ENCODE measurements at places on chromosomes 16 and 17. TPM values are rescaled to one million over a fixed set of nuclear protein-coding genes. Genes with fewer than 3 reads are reported as not detected.

GRCh38 chr17:14323522-14323981 is 22.7 kb downstream of the HS3ST3B1 start:
- H3K4me1 ChIP-seq, result no peaks in the 10 kb centered on the region
- no peak overlapping the region for H3K4me3 ChIP-seq
- H3K36me3 ChIP-seq, result no peaks in the 10 kb centered on the region
- H3K27ac ChIP-seq, result no peak overlapping the region
- no peak for DNase-seq
- peaks cover 10% of the 10 kb centered on the region for H3K27me3 ChIP-seq

DNA sequence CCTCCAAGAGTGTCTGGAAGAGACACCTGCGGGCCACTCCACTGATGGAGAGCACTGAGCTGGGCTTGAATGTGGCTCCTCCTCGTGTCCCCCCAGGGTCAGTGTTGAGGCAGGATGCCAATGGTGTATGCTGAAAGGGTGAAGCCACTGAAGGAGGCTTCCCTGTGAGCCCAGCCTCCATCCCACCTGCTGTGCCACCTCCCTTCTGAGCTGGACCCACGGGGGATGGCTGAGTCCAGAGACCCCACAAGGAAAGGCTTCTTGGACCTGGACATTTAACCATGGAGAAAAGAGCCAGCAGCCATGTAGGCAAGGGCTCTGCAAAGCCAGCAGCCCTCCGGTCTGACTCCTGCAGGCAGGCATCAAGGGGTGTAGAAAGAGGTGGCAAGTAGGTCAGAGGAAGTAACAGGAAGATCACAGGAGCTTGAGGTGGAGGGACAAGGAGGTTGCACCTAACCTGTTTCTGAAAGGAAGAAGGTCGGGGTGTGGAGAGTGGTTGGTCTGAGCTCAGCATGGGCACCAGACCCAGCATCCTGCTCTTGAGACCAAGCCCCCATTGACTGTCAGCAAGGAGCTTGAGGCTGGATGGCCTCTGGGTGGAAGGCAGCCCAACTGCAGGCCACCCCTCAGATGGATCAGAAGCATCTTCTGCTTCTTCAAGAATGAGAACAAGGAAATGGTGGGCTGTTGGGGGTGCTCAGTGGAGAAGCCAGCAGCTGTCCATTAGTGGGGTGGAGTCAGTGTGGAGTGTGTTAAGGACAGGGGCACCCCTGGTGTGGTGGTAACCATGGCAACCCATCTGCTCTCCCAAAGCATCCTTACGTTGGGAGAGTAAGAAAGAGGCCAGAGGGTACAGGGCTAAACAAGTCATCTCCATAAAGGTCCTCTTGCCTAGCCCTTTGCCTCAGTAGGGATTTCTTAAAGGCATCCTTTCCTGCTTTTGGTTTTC is 80.7 kb downstream of the PLD6 start:
- H3K4me1 ChIP-seq, result peaks cover 84% of the 10 kb centered on the region
- DNase-seq, result no peak
- H3K4me3 ChIP-seq, result no peak overlapping the region
- no peaks in the 10 kb centered on the region for H3K27me3 ChIP-seq
- H3K36me3 ChIP-seq, result peaks cover 35% of the 10 kb centered on the region

GRCh38 chr17:51818777-51819176 is 339.7 kb downstream of the CA10 start:
- H3K36me3 ChIP-seq, result no peaks in the 10 kb centered on the region
- H3K4me3 ChIP-seq, result no peak overlapping the region
- H3K27ac ChIP-seq, result no peak overlapping the region
- H3K27me3 ChIP-seq, result no peaks in the 10 kb centered on the region
- H3K4me1 ChIP-seq, result no peaks in the 10 kb centered on the region
- DNase-seq, result no peak

DNA sequence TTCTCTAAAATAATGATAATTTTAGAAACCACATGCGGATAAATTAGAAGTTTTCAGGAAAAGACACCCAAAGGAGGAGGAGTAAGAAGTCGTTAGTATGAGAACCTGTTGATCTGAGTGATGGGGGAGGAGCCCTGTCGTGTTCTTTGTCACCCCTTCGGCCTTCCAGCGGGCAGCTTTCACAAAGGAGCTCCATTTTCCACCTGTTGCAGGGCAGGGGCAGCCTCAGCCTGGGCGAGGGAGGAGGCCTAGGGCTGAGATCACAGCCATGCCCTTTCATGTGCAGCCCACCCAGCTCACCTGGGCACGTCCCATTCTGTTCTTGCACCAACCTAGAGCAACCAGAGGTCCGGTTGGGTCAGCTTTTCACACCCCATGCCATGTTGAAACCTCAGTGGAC is 5.3 kb downstream of the DUSP14 start:
- peaks cover 52% of the 10 kb centered on the region for H3K4me1 ChIP-seq
- no peak overlapping the region for H3K4me3 ChIP-seq
- DNase-seq, result no peak
- H3K36me3 ChIP-seq, result no peaks in the 10 kb centered on the region
- no peak overlapping the region for H3K27ac ChIP-seq

GRCh38 chr16:2819179-2819938 is 2.3 kb downstream of the PRSS21 start:
- H3K27me3 ChIP-seq, result peaks cover 78% of the 10 kb centered on the region
- H3K27ac ChIP-seq, result no peak overlapping the region

DNA sequence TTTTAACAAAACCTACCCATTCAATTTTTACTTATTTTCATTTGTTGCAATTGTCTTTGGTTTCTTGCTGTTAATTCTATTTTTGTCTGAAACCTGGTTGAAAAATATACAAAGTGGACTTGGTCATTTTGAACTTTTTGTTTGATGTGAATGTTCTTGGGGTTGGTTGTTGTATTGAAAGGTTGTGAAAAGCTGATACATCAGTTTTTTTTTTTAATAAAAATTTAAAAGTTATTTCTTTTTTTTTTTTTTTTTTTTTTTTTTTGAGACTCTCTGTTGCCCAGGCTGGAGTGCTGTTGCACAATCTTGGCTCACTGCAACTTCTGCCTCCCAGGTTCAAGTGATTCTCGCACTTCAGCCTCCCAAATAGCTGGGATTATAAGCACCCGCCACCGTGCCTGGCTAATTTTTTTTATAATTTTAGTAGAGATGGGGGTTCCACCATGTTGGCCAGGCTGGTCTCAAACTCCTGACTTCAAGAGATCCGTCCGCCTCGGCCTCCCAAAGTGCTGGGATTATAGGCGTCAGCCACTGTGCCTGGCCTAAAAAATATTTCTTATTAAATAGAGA is 28.9 kb downstream of the WIPF2 start:
- no peak for DNase-seq
- H3K36me3 ChIP-seq, result no peaks in the 10 kb centered on the region
- H3K27me3 ChIP-seq, result no peaks in the 10 kb centered on the region
- no peak overlapping the region for H3K27ac ChIP-seq
- H3K4me3 ChIP-seq, result no peak overlapping the region
- H3K4me1 ChIP-seq, result peaks cover 54% of the 10 kb centered on the region

DNA sequence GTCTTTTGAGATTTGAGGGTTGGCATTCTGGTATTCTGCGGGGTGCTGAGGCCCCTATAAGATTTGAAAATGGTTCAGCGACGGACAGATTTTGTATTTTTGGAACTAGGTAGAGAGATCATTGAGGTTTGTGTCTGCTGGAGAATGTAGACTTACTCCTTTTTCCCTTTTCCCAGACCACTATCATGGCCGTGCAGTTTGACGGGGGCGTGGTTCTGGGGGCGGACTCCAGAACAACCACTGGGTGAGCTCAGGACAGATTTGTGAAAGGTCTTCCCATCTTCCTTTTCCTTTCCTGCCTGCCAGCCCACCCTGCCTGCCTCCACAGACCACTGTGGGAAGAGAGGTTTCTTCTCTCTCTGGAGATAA is 572 bp downstream of the PSMB6 start:
- H3K27me3 ChIP-seq, result no peaks in the 10 kb centered on the region
- peak overlapping the region; percentile 76 for H3K4me3 ChIP-seq
- DNase-seq, result no peak
- H3K27ac ChIP-seq, result peak overlapping the region; percentile 83
- peaks cover 23% of the 10 kb centered on the region for H3K36me3 ChIP-seq

DNA sequence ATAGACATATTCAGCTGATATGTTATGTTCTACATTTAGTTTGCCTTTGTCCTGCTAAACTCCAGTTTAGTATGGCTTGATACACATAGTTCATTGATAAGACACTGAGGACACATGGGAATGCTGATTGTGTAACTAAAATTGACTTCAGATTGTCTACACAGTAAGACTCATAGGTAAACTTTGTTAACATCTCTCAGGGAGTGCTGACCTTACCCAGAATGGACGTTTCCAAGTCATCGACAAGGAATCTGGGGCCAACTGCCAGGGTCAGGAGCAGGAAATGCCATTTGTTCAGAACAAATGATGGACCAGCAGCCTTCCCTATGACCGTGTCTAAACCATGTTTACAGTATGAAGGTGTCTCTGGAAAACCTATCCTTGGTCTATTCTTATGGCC is 58.7 kb downstream of the DYNLRB2 start:
- H3K4me1 ChIP-seq, result no peaks in the 10 kb centered on the region
- no peak overlapping the region for H3K4me3 ChIP-seq
- no peak overlapping the region for H3K27ac ChIP-seq
- H3K36me3 ChIP-seq, result peaks cover 7% of the 10 kb centered on the region
- no peaks in the 10 kb centered on the region for H3K27me3 ChIP-seq
- DNase-seq, result no peak

- no peaks in the 10 kb centered on the region for H3K36me3 ChIP-seq
- H3K4me3 ChIP-seq, result no peak overlapping the region
- peaks cover 51% of the 10 kb centered on the region for H3K4me1 ChIP-seq
- H3K27me3 ChIP-seq, result no peaks in the 10 kb centered on the region
- no peak overlapping the region for H3K27ac ChIP-seq
- no peak for DNase-seq
Measured at GRCh38 chr17:82003411-82004381, 19.0 kb downstream of the CENPX start.

- H3K4me3 ChIP-seq, result no peak overlapping the region
- no peaks in the 10 kb centered on the region for H3K4me1 ChIP-seq
- no peaks in the 10 kb centered on the region for H3K36me3 ChIP-seq
Measured at GRCh38 chr17:16932611-16933010, 39.3 kb downstream of the TNFRSF13B start.

- H3K4me1 ChIP-seq, result no peaks in the 10 kb centered on the region
- DNase-seq, result no peak
- no peaks in the 10 kb centered on the region for H3K27me3 ChIP-seq
Measured at GRCh38 chr16:76661691-76662235, 384.6 kb downstream of the CNTNAP4 start.

- no peak for DNase-seq
- H3K4me3 ChIP-seq, result no peak overlapping the region
- no peaks in the 10 kb centered on the region for H3K36me3 ChIP-seq
- peaks cover 5% of the 10 kb centered on the region for H3K4me1 ChIP-seq
- no peak overlapping the region for H3K27ac ChIP-seq
Measured at GRCh38 chr16:47731252-47731651, 270.1 kb downstream of the PHKB start.

- H3K27me3 ChIP-seq, result no peaks in the 10 kb centered on the region
- peak overlapping the region; percentile 81 for H3K27ac ChIP-seq
- no peak overlapping the region for H3K4me3 ChIP-seq
- DNase-seq, result no peak
Measured at GRCh38 chr17:68777856-68778694, 176.9 kb upstream of the FAM20A start.

DNA sequence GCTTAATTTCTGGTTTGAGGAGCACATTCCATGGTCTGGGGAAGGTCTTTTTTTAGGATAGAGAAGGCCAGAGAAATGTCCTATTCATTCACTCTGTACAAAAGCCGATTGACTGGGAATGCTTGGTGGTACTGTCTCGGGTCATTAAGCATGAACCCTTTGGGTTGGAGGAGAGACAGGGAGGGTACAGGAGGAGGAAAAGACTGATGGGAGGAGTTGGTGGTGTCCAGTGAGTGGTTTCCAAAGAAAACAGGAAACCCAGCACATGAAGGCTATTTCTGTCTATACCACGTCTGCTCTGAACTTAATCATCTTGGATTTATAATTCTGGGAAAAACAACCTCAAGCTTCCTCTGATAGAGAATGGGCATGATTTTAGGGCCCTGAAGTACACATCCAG is 111.9 kb downstream of the XYLT1 start:
- peaks cover 7% of the 10 kb centered on the region for H3K4me1 ChIP-seq
- no peak for DNase-seq
- H3K4me3 ChIP-seq, result no peak overlapping the region
- H3K27me3 ChIP-seq, result no peaks in the 10 kb centered on the region
- H3K36me3 ChIP-seq, result no peaks in the 10 kb centered on the region

The HEATR9 gene
- not detected for total RNA-seq

The ABCC12 gene
- total RNA-seq, result not detected

The MEIOB gene
- not detected for total RNA-seq

The PIRT gene
- total RNA-seq, result not detected

The REXO5 gene
- 5.9 TPM for total RNA-seq

The MYH11 gene
- total RNA-seq, result 15.6 TPM

The TP53TG3F gene
- not detected for total RNA-seq

The DHX38 gene
- 38.7 TPM for total RNA-seq
